ENCODE measurements at places on chromosomes 7 and 10.

- no peak for DNase-seq
Observed at GRCh38 chr7:5870311-5870710, 10.3 kb upstream of the OCM start.

DNA sequence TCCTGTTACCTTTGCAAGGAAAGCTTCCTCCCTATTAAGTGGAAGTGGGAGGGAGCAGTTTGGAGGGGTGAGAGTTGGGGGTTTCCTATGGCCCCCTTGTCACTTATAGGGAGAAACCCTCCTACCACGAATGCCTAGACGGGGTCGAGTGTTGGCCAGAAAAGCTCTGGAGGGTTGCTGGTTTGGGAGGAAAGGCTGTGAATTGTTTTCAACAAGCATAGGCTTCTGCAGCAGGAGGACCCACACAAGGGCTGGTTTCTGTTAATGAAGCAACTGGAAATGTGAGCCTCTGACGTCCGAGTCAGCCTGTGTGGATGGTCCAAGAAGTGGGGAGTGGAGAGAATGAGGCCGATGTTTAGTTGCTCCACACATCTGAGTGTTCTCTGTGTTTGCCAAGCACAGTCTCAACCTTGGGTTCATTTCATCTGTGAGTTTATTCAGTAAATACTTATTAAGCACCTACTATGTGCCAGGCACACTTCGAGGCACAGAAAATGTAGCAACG, 37.3 kb upstream of the LEP start:
- DNase-seq: no peak

DNA sequence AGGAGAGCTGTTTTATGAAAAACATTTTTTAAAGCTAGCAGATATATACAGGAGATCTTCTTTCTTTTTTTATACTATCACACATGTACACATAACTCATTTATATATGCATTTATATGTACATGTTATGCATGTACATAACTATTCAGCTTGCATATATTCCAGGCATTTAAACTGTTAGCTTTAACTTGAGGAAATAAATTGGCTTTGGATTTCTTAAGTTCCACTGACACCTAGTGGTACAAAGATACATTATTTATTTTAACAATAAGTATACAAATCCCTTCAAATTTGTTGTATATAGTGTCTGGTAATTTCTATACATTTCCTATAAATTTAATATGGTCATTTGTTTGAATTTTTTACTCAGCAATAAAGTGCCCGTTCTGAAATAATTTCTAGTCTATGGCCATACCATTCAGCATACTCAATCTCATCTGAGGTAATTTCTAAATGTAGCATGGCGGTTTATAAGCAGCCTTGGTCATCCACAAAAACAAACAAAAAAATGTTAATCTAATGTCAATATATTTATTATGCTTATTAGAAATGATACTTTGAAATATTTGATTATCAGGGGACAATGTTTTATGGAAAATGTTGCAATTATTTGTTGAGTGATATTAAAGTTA, 11.6 kb downstream of the ZDHHC6 start:
- no peak for DNase-seq

GRCh38 chr7:38040831-38041230, 120.4 kb downstream of the EPDR1 start:
- DNase-seq: no peak

DNA sequence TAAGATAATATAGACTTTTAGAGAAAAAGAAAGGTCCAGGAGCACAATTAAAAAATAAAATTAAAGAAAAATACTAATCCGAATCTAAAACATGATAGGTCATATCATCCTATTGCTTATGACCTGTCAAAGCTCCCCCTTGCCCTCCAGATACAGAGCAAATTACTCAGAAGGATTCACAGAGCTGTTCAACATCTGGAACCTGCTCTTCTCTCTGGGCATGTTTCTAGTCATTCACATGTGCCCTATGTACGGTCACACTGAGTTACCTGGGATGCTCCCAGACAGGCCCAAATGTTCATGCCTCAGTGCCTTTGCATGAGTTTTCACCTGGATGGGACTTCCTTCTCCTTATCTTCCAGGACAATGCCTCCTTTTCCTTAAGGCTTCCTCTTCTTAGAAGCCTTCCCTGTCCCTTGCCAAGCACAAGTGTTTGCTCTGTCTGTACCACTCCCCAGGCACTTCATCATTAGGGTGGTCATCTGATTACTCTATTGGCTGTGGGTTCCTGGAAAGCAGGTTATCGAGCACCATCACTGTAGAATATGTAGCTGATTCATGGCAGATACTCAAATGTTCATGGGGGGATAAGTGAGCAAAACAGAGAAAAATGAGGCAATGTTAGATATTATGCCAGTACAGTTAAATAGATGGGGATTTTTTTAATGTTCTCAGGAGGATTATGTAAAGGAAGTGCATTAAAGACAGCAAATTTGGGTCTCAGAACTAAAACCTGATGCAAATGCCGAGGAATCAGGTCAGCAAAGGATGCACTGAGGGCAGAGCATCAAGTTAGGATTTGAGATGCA, 12.0 kb upstream of the AOAH start:
- DNase-seq: no peak

GRCh38 chr7:137946011-137946410, 55.9 kb downstream of the CREB3L2 start:
- DNase-seq: peak; percentile 72

DNA sequence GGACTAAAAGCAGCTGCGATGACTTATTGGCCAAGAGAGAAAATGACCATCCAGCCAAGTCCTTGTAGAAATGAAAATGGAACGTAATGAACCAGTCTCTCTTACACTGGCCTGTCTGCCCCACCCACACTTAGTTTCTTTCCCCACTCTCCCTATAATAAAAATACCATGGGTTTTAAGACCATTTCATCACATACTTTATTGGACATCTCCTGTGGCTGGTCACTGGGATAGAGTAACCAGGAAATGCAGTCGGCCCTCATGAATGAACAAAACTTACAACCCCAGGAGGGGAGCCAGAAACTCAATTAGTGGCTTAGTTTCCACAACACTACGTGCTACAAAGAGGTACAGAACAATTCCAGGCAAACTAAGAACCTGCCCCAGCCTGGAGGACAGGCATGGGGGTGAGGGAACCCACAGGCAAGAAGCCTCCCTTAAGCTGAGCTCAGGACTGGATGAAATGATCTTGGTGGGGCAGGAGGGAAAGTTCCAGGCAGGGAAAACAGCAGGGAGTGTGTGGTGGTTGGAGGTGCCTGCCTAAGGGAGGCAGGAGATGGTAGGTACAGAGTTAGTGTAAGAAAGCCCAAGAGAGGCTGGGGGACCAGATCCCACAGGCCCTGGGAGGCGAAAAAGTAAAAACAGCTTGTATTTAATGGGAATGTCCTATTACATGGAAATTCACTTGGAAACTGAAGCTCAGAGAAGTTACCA, 29.6 kb downstream of the MKI67 start:
- DNase-seq: no peak

Measured in DMS 273 treated with DMSO at 0.1 percent for 48 hours (cell line).